ENCODE measurements at places on chromosomes 12 and 14. TPM values are rescaled to one million over a fixed set of nuclear protein-coding genes. Genes with fewer than 3 reads are reported as not detected.

The SPTSSA gene
- 13.3 TPM for total RNA-seq

The CMA1 gene
- total RNA-seq = not detected

The USP44 gene
- 0.41 TPM for total RNA-seq

The OR4E2 gene
- not detected for total RNA-seq

The SLC5A8 gene
- not detected for total RNA-seq

The PMEL gene
- total RNA-seq = 1.1 TPM

The PLEKHD1 gene
- total RNA-seq = not detected

The TMPRSS12 gene
- total RNA-seq = not detected

The PTPN11 gene
- 82.7 TPM for total RNA-seq

The TMEM121 gene
- total RNA-seq = 7.0 TPM

The CPNE6 gene
- total RNA-seq = not detected

The CALCOCO1 gene
- 70.5 TPM for total RNA-seq

The OTOGL gene
- 0.10 TPM for total RNA-seq

The PPFIBP1 gene
- 125 TPM for total RNA-seq

The FAM186B gene
- total RNA-seq = 0.12 TPM

The RIPK3 gene
- 2.6 TPM for total RNA-seq

The TBX5 gene
- total RNA-seq = not detected

The GALNT8 gene
- total RNA-seq = 0.35 TPM

The LACRT gene
- not detected for total RNA-seq

The LPAR5 gene
- not detected for total RNA-seq

The TAC3 gene
- total RNA-seq = not detected

The LBHD2 gene
- not detected for total RNA-seq

The RD3L gene
- not detected for total RNA-seq

The GYS2 gene
- total RNA-seq = not detected

The KRT7 gene
- total RNA-seq = 92.6 TPM

The PTPRR gene
- total RNA-seq = 0.15 TPM

The PMCH gene
- total RNA-seq = not detected

The MYRFL gene
- not detected for total RNA-seq

The TAS2R9 gene
- 0.18 TPM for total RNA-seq

The RNASE1 gene
- total RNA-seq = 387 TPM

The CLECL1 gene
- not detected for total RNA-seq

The CLEC4C gene
- not detected for total RNA-seq

The MYL2 gene
- total RNA-seq = not detected

The SYT1 gene
- 13.2 TPM for total RNA-seq

The TIGAR gene
- total RNA-seq = 20.3 TPM

The TMEM120B gene
- 13.7 TPM for total RNA-seq

The LRRC10 gene
- total RNA-seq = not detected

The GPR135 gene
- total RNA-seq = 0.97 TPM

The CACNA2D4 gene
- not detected for total RNA-seq

The CISTR gene
- not detected for total RNA-seq

The CABP1 gene
- total RNA-seq = not detected

The LDHB gene
- total RNA-seq = 564 TPM

The MYF5 gene
- not detected for total RNA-seq

The NPFF gene
- not detected for total RNA-seq

The TBX3 gene
- 6.8 TPM for total RNA-seq

The CCDC198 gene
- total RNA-seq = 2.3 TPM

The RPL10L gene
- total RNA-seq = not detected

The MYH6 gene
- total RNA-seq = not detected

The PRPH gene
- total RNA-seq = 1.5 TPM

The FSCB gene
- not detected for total RNA-seq

The OR6C2 gene
- not detected for total RNA-seq

The INHBE gene
- total RNA-seq = not detected

The GLIPR1L2 gene
- total RNA-seq = not detected

Data from glomerular endothelial cell (primary cell).